Pons (tissue), 1 donor: ENCODE measurements at places on chromosomes 6 and 20.

DNA sequence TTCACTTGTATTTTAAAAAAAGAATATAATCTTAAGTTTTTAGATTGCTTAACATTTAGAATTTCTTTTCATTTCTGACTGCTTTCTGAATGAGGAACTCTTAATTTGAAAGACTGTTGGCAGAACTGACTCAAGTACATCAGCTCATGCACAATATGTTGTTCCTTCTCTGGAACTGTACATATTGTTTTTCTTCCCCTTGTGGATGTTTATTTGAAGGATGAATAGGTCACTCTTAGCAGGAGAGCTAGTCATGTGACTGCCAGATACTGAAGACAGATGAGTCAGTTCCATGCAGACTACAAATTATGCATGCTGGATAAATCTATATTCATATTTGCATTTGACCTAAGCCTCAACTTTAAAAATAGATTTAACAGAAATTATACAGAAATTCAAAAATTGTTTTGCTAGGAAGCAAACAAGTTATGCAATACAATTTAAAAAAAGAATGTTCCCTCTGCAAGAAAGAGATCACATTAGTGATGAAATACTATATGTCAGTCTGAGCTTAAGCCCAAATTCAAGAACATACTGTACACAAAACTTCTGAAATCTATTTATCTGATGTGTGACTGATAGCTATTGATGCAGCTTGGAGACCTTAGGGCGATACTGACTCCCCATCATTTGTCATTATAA lies 1274.9 kb upstream of the GJE1 start:
- DNase-seq, result peak; percentile 65

DNA sequence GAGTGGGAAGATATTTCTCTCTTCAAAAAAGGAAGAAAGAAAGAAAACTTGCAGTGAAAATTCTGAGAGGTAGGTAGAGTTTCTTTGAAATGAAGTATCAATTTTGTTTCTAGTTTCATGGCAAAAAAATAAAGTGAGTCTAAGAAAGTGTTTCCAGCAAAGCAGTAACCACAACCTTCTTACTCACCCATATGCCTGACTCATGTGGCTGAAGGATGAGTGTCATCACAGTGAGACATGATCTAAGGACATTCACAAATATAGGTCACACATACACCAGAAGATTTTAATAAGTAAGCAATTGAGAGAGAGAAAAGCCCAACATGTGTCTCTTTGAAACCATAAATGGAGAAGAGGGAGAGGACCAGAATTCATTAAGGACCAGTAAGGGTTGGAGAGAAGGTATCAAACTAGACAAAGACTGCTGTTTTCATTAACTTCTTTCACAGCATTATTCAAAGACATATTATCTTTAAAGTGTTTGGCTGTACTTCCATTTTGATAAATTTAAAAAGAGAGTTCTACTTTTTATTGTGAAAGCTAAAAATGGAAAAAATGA lies 169.5 kb downstream of the FRK start:
- DNase-seq, result no peak

DNA sequence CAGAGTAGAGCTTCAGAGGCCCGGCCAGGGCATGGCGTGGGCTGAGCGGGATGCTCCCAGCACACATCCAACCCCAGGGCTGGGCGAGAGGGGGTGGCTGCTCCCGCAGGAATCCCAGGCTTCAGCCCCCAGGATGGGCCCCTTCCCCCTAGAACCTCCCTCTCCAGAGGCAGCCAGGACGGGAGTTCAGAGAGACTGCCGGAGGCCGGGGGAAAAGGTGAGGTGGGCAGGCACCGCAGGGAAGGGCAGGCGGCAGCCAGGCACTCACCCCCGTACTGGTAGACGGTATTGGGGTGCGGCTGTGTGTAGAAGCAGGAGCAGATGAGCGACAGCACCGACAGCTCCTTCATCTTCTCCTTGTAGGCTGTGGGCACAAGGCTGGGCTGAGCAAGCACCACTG lies 9.3 kb downstream of the STMN3 start:
- no peak for DNase-seq

DNA sequence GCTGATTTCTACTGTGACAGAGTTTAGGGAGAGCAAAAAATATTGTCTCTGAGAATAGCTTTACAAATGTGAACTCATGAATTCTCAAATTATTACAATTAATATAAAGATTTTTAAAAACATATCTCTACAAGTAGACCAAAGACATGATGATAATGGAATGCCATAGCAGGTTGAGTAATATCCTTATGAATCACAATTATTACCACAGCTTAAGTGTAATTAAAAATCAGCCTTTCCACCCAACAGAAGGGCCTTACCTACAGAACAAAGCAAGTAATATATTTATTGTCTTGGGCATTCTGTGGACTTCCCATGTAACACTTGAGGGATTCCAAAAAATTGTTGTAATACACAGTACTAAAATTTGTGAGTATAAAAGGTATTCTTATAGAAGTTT lies 1099.6 kb upstream of the GJE1 start:
- DNase-seq, result no peak

GRCh38 chr6:116511424-116512110 lies at the start of gene CALHM5:
Gene CALHM5, plus strand, starts transcription at chr6:116511639. Its CDS starts 58 bp downstream, at chr6:116511697.
- DNase-seq, result peak; percentile 48

DNA sequence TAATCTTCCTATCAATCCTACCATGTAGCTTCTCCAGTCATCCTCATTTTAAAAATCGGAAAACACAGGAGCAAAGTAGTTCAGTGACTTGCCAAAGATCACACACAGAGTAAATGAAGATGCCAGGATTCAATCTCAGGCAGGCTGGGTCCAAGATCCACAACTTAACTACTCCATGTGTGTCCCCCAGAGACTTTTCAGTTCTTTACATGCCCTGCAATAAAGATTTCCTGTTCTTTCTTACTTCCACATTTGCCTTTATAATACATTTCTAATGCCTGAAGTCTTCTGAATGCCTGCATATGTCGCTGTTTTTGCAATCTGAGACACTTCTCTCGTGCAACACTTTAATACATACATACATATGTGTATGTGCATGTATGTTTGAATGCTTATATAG lies 121.7 kb upstream of the MARCKS start:
- DNase-seq, result no peak

- no peak for DNase-seq
Observed at GRCh38 chr6:16540804-16541752, 220.2 kb downstream of the ATXN1 start.
